ENCODE measurements at places on chromosomes 2 and 18.

DNA sequence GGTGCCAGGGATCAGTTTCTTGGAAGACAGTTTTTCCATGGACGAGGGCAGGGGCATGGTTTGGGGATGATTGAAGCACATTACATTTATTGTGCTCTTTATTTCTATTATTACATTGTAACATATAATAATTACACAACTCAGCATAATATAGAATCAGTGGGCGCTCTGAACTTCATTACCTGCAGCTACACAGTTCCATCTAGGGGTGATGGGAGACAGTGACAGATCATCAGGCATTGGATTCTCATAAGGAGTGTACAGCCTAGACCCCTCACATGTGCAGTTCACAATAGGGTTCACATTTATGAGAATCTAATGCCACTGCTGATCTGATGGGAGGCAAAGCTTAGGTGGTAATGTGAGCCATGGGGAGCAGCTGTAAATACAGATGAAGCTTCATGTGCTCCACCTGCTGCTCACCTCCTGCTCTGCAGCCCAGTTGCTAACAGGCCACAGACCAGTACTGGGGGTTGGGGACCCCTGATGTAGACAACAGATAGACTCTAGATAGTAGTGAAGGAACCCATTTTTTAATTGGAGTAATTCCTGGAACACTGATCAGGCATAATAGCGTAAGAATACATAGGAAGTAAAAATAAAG lies 41.5 kb upstream of the MC4R start:
- no peak for DNase-seq

DNA sequence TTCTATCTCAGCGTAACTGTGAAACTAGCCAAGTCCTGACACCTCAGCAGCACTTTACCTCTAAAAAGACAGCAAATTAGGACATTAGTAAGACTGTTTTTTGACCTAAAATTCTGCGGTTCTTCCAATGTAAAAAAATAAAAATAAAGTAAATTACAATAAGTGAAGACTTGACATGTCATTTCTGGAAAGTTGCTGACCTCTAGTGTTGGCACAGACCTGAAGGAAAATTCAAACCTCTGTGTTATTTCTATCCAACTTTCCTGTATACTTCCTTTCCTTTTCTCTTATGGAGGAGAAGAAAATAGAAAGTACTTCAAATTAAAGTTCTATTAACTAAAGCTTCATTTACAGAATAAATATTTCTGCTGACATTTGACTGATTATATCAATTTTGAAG lies 110.6 kb downstream of the TMEM182 start:
- DNase-seq: no peak

DNA sequence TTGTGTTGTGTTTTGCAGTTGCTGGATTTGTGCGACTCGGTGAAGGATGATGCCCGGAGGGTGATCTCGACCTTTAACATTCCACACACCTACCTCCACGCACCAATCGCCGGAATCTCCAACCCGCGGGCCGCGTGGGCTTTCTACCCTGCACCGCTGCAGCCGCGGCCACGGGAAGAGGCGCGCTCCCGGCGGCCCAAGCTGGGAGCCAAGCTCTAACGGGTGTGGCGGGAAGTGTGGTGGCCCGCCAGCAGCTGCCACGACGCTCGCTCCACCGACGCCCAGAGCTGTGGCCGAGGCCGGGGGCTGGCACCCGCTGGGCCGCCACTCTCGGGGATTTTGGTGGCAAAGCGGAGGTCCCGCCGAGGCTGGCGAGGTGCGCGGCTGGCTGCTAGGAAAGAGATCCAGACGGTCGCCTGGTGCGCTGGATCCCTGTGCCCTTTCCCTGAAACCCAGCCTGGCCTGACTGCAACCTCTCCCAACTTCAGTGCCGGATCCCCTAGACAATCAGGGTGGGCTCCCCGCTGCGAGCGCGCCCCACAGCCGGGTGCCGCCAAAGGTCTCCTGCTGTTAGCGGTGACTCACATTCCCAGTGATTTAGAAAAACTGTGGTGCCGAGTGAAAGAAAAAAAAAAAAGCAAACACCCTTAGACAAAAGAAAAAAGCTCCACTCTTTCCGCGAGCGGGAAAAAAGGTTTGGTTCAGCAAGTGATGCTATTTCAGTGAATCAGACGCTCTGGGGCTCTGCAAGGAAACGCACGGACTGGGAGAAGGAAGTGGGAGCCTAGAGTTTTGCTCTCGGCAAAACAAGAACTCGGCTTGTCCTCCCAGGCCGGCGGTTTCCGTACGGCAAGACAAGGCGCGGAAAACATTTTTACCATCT lies 2.9 kb upstream of the BCL2L11 start:
- DNase-seq: peak; percentile 26

DNA sequence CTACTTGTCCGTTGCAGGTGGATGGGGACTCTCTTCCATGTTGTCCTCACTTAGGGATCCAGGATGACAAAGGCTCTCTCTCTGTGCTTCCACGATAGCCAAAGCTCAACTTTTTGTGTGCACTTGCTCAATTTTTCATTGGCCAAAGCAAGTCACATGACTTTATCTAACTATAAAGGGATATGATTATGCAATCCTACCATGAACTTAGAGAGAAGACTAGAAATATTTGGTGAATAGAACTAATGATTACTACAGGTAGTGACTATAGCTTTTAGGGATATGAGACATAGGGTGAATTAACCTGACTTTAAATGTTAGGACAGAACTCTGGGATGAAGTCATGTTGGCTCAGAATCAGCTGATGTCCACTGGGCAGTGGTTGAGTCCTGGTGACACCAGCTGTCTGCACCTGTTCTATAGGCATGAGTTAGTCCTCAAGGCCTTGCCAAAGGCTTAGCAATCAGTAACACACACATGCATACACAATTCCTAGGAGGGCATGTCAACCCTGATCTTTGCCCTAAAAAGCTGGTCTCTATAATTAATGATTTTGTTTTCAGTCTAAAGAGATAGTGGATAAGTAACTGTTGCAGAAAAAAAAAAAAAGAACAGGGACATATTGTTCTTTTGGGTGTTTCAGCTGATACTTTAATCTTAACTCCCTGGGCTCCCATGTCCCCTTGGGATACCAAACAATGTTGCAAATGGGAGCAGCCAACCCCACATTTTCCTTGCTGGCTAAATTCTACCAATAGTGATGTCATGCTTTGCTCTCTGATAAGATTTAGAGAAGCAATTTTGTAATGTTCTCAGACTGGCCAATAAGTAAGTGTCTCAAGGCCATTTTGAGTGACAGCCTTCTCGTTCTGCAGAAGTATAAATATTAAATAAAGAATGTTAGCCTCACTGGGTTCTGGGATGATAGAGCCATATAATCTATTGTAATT lies 12.5 kb upstream of the HK2 start:
- no peak for DNase-seq

- no peak for DNase-seq
Measured at GRCh38 chr2:16252251-16252650, 311.9 kb downstream of the MYCN start.

GRCh38 chr2:37907501-37908225 lies 17.4 kb upstream of the RMDN2 start:
- DNase-seq: no peak

DNA sequence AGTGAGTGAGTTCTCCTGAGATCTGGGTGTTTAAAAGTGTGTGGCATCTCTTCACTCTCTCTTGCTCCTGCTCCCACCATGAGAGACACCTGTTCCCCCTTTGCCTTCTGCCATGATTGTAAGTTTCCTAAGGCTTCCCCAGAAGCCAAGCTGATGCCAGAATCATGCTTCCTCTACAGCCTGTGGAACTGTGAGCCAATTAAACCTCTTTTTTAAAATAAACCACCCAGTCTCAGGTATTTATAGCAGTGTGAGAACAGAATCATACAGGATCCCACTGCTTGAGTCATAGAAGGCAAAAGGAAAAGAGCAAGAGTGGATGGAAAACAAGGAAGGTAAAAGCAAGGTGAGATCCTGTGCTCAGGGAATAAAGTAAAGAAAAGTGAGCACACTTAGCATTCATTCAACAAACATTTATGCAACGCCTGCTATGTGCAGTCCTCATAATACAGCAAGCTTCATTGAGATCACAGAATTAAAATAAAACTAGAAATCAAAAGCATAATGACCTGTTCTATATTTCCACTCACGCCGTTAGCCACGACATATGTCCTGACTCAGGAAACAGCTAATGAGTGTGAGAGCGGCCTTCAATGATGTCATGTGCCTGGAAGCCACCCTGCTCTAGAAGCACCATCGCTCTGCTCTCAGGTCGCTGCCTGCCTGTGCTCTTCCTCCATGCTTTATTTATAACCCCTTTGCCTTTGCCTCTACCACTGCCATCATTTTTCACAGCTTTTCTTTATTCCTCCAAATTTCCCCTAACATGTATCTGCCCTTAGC lies 11.3 kb upstream of the COPS8 start:
- DNase-seq: no peak

- no peak for DNase-seq
Measured at GRCh38 chr2:4090668-4091630, 387.6 kb downstream of the DCDC2C start.

- no peak for DNase-seq
Measured at GRCh38 chr2:49933711-49934110, 779.4 kb upstream of the FSHR start.

- DNase-seq: no peak
Measured at GRCh38 chr18:76121011-76121410, 374.0 kb downstream of the ZNF516 start.

DNA sequence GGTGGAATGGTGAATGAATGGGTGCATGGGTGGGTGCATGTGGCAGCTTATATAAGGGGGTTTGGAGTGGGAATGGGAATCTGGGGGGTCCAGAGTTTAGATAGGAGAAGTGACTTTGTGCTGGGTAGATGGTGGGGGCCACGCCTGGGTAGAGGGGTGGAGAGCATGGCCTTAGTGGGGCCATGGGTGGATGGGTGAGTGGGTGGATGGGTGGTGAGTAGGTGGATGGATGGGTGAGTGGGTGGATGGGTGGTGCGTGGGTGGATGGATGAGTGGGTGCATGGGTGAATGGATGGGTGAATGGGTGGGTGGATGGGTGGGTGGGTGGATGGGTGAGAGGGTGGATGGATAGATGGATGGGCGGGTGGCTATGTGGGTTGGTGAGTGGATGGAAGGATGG lies 53.9 kb downstream of the MYO7B start:
- DNase-seq: no peak

DNA sequence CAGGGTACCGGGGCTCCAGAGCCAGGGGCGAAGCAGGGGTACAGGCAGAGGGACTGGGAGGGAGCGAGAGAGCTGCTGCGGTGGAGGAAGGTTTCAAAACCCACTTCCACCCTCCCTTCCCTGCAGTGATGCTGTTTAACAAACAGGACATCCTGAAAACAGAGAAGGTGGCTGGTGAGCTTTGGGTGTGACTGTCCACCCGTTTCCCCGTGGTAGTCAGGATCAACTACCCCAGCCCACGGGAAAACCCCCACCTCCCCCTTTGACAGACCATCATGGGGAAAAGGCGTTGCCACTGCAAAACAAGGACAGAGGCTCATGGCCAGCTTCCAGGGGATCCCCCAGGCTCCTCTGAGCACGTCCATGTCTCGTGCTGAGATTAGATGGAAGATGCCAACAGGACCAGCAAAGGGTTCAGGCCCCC lies 12.9 kb downstream of the TMEM185B start:
- DNase-seq: no peak

- DNase-seq: no peak
Measured at GRCh38 chr2:136057802-136058140, 60.2 kb downstream of the CXCR4 start.
